ENCODE measurements at places on chromosomes 12 and 14.

GRCh38 chr14:30928462-30928861 lies 54.1 kb downstream of the COCH start:
- DNase-seq = no peak

DNA sequence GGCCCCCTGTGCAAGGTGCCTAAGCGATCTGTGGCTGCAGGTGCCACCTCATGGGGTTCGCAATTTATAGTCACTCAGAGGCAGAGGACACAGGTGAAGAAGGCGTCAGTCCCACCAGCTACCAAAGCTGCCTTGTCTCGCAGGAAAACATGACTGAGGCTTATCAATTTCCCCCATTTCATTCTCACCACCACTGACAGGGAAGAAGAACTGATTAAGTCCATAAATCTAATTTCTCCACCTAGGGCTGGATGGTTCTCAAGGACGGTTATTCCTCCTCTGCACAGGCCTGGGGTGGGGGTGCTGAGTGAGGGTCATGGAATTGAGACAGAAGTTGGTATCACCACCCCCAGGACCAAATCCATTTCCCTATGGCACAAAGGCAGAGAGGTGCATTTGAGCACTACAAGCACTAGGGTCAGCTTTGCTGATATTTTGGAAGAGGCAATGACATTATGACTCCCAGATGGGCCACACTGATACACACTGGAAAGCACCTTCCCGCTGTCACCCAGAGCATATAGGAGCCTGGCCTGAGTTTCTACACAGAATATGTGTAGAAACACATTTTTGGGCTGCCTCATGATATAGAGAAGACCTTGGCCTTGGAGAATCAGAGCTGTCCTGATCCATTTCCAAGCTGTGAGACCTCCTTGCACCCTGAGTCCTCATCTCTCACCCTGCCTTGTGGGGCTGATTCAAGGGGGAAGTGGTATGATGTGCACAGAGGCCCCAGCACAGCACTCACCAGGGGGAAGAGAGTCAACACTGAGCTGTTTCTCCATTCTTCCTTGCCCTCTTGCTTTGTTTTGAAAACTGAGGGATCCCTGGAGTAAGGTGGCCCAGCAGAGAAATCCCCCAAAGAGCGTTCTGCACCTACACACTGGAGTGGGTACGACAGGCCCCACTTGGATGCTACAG lies 59.4 kb downstream of the PITPNM2 start:
- no peak for DNase-seq

DNA sequence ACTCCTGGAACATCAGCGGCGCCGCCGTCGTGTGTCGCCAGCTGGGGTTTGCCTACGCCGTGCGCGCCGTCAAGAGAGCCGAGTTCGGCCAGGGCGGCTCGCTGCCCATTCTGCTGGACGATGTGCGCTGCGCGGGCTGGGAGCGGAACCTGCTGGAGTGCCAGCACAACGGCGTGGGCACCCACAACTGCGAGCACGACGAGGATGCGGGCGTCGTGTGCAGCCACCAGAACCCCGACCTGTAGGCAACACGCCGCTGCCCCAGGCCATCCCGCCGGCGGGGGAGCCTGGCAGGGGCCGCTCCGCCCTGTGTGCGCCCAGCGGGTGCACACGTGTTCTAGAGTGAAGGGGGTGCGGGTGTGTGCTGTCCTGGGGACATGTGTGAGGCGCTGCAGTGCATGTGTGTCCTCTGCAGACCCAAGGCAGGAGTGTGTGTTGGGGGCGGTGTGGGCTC lies 8.7 kb upstream of the CYP46A1 start:
- no peak for DNase-seq

GRCh38 chr12:75526655-75527511 lies 15.5 kb upstream of the KRR1 start:
- no peak for DNase-seq

DNA sequence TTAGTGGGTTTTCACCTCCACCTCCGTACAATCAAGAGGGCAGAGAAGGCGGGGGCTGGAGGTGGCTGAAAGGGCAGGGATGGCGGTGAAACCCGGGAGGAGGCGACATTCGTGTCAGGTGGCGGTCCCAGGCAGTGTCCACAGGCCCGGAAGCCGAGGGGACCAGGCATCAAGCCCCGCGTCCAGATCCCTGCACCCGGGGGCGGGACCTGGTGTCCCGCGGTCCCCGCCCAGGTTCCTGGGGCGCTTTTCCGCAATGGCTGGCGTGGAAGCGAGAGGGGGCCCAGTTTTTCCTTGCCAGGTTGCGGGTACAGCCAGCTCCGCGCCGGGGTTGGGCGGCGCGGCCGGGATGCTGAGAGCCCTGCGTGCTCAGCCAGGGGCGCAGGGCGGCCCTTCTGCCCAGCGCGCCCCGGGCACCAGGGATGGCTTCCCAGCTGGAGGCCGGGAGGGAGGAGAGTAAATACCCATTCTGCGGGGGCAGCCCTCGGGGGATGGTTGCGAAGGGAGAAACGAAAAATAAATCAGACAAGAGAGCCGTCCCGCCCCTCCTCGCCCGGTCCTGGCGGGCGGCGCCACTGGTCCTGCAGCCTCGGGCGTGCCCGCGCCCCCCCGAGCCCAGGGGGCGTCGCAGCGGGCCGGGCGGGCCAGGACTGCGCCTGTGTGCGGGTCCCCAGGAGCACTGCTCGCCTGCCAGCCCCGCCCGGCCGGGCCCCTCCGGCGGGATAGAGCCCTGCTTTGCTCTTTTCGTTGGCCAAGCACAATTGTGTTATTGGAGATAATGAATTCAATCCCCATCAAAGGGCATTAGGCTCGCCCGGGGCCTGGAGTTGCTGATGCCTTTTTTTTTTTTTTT lies 11.5 kb downstream of the FOXA1 start:
- no peak for DNase-seq

DNA sequence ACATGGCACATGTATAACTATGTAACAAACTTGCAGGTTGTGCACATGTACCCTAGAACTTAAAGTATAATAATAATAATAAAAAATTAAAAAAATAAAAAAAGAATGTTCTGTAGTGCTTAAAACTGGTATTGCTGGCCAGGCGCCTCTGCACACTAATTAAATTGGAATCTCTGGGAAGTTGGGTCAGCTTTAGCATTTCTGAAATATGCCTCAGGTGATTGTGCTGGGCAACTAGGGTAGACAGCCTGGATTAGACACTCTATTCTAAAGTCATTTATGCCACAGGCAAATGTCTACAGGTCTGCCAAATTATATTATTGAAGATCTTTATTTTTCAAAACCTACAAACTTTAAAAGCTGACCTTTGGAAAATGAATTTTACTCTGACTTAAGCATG lies 55.3 kb downstream of the PPM1H start:
- no peak for DNase-seq

DNA sequence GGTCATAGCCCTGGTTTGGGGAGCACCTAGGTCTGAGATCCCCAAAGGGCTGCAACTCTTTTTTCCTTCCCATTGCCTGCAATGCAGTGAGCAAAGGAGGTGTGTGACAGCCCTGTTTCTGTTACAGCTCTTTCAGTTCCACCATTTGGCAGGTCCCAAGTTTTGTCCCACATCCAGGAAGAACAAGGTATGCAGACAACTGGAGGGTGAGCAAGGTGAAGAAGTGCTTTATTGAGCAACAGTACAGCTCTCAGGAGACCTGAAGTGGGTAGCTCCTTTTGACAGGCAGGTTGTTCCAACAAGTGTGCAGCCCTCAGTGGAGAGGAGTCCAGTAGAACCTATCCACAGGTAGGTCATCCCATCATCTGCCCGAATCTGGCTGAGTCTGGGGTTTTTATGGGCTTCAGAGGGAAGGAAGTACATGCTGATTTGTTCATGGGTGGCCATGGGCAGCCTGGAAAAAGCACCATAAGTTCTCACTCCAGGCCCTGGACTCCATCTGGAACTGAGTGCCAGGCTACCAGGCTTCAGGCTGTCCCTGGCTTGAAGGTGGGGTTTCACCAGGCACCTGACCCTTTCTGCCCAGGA lies 62.8 kb upstream of the NAV3 start:
- no peak for DNase-seq

GRCh38 chr12:118358008-118358359 lies 14.7 kb downstream of the TAOK3 start:
- DNase-seq = no peak

GRCh38 chr12:130954544-130954831 lies 781 bp downstream of the ADGRD1 start:
- no peak for DNase-seq

- no peak for DNase-seq
Measured at GRCh38 chr12:262817-263216, at the start of gene SLC6A13. SLC6A13 (minus strand) TSS chr12:262836; CDS start chr12:260052, 2,784 bp downstream.

GRCh38 chr14:69953266-69953915 lies 74.2 kb downstream of the SMOC1 start:
- DNase-seq = no peak
